Stimulated activated CD4-positive, alpha-beta T cell treated with anti-CD3 and anti-CD28 coated beads, TNF-alpha, amount 100 ng/mL, for 48 hours (primary cell): ENCODE measurements at places on chromosomes 2 and 18.

DNA sequence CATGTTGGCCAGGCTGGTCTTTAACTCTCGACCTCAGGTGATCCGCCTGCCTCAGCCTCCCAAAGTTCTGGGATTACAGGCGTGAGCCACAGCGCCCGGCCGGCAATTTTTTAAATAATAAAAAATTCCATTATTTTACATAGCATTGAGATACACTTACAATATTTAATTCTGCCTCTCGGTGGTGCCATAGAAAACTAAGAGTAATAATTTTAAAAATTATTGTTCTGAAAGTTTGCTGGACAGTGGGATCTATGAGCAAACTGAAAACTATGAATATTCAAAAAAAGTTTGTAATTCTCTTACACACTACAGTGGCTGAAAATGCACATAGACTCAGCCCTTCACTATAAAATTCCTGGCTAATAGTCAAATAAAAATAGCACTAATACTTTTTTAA lies 90.9 kb upstream of the STON1 start:
- no peak for DNase-seq

DNA sequence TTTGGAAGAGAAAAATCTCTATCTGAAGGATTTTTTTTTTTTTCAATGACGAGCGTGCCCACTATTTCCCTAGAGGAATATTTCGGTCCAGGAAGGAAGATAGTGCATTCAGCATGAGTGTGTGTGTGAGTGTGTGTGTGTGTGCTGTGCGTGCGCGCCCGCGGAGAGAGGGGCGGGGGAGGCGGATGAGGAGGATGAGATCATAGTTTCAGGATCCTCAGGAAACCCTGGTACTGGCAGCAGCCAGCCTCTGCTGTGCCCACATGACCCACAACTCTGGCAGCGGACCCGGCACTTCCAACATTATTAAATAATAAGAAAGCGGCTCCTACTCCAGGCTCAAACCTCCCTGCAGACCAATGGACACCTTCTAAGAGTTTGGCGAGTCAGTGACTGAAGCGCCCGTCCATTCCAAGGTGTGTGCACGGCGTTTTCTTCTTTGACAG lies 217.0 kb upstream of the DTNA start:
- DNase-seq, result no peak

DNA sequence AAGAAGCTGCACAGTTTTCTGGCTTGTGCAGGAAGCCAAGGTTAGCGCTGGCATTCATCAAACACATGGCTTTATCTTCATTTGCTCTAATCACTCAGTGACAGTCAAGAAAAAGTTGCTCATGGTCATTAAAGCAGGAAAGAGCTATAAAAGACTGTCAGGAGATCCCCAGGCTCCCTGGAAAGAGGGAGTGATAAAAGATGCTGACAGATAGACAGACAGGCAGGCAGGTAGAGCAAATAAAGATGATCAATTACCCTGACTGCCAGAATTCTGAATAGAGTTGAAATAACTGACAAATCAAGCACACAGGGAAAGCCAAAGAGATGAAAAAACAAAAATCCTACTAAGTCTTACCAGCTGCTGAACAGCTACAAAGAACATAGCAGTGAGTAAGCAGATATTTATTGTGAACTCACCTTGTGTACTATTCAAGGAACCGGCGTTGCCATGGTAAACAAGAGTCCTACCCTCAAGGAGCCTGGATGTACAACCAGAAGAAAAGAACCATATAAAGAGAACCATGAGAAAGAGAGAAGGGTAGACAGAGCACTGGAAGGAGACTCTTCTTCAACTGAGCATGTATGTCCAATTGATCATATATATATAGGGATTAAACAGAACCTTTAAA lies 68.0 kb downstream of the RNF152 start:
- no peak for DNase-seq

DNA sequence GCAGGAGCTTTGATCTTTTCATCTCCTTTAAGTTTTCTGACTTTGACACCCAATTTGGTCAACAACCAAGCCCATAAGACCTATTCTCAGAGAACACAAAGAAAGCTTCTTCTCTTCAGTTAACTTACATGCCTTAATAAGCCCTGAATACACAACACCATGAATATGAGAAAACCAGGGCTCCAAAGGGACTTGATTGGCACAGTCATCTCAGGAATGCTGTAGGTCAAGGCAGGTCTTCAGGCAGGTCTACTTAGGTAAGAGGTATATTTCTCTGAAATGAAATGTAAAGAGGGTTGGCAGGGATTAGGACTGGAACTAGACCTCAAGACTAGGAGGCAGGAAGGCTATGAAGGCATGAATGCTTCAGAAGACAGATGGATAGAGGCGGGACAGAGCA lies 24.4 kb upstream of the EIF2AK3 start:
- DNase-seq, result no peak

- no peak for DNase-seq
These were observed 30.7 kb upstream of the DUSP2 start for GRCh38 chr2:96175951-96176350.

DNA sequence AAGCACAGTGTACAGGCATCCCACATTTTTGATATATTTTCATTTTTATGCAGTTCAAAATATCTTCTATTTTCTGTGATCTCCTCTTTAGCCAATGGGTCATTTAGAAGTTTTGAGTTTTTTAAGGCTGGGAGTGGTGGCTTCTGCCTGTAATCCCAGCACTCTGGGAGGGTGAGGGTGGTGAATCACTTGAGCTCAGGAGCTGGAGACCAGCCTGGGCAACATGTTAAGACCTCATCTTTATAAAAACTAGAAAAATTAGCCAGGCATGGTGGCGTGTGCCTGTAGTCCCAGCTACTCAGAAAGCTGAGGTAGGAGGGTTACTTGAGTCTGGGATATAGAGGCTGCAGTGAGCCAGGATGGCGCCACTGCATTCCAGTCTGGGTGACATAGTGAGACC lies 17.8 kb downstream of the UBR3 start:
- DNase-seq, result no peak
